ENCODE measurements at places on chromosomes 2 and 18.

DNA sequence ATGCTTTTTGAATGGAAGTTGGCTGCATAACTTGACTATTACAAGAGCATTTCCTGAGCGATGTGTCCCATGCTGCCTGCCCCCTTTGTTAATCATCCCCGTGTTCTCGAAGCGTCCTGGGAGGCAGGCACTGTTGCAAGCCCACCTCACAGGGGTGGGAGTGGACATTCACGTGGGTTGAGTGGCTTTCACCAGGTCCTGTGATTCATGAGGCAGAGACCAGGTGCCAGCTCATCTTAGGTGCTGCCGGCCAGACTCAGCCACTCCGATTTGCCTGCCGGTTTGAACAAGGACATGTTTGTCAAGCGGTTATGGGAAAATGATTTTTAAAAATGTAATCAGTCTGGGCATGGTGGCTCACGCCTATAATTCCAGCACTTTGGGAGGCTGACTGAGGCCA lies 112.5 kb downstream of the ZNF532 start:
- DNase-seq: no peak

- no peak for DNase-seq
These were observed 71.1 kb upstream of the MAP4K3 start for GRCh38 chr2:39508198-39508597.

- DNase-seq: no peak
These were observed 118.1 kb upstream of the GCFC2 start for GRCh38 chr2:75828826-75829225.

- no peak for DNase-seq
These were observed 32.6 kb downstream of the VIT start for GRCh38 chr2:36729067-36729466.

DNA sequence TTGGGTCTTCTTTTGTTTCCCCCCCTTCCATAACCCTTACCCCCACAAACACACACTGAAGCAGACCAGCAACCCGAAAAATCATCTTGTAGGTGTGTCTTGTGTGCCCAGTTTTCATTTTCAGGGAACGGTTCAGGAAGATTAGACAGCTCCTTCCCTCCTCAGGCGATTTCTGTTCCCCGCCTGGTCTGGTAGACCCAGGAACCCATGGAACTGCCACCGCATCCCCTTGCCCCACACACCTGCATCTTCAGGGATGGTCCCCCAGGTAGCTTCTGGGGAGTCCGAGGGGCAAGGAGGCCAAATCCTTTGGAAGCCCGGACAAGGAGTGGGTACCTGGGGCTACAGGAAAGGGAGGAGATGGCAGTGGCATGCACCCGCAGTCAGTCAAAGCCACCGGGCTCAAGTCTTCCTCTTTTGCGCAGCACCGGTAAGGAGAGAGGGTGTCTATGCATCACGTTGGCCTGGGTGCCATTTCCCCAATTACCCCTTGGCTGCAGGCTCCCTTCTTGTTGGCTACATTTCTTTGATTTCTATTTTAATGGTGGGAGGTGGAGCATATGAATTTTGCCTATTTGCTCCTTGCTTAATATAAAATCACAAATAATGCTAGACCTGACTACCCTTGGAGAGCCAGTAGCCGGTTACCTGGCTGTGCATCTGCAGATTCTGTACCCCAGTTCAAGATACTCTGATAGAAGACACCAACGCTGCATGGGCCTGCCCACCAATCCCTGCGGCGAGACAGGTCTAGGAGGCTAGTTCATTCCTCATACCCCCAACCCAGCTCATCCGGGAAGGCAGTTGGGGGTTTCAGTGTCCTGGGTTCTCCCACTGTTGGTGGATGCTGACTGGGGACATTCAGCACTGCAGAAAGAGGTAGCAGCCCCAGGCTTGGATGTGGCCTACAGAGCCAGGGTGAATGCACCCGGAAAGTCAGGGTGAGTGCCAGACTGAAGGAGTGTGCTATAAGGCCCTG lies 30.0 kb upstream of the ATP6V1B1 start:
- no peak for DNase-seq

GRCh38 chr2:67498931-67499330 lies 101.8 kb downstream of the ETAA1 start:
- DNase-seq: no peak

GRCh38 chr18:49166327-49166726 lies 215.6 kb upstream of the SMAD7 start:
- no peak for DNase-seq

- no peak for DNase-seq
These were observed 1.9 kb upstream of the NMUR1 start for GRCh38 chr2:231531883-231532755.

- DNase-seq: no peak
These were observed 118.5 kb downstream of the NRP2 start for GRCh38 chr2:205800773-205801172.

- no peak for DNase-seq
These were observed 47.0 kb downstream of the TSHZ1 start for GRCh38 chr18:75257605-75258004.

DNA sequence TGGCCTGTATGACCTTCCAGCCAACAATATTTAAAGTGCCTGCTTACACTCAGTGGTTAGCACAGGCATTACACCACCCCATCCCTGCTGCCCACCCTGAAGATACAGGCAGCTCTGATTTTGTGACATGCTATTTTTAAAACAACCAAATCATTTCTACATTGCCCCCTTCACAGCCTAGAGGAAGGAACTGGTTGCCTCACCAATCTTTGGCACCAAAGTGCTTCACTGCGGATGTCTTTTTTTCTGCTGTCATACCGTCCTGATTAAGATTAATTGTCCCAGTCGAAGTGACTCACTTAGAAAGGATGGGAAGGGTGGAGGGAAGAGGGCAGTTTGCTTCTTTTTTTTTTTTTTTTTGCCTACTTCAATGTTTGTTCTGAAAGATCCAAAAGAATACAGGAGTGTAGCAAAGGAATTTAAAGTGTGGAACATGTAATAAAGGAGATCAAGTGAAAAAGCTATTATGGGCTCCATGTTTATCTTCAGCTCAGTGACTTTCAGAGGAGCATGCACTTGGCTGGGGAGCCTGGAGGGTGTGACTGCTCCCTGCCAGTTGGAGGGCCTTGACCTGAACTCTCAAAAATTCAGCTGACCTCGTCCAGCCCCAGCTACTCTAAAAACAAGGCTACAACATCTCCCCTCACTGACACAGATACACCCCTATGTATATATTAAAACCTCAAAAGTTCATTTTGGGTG lies 501.1 kb upstream of the TNP1 start:
- no peak for DNase-seq

GRCh38 chr2:174615871-174616436 lies 18.4 kb upstream of the WIPF1 start:
- DNase-seq: no peak

- no peak for DNase-seq
These were observed 20.2 kb upstream of the RAB10 start for GRCh38 chr2:26013668-26014067.

- DNase-seq: no peak
These were observed 134.0 kb downstream of the MREG start for GRCh38 chr2:215879331-215879730.

DNA sequence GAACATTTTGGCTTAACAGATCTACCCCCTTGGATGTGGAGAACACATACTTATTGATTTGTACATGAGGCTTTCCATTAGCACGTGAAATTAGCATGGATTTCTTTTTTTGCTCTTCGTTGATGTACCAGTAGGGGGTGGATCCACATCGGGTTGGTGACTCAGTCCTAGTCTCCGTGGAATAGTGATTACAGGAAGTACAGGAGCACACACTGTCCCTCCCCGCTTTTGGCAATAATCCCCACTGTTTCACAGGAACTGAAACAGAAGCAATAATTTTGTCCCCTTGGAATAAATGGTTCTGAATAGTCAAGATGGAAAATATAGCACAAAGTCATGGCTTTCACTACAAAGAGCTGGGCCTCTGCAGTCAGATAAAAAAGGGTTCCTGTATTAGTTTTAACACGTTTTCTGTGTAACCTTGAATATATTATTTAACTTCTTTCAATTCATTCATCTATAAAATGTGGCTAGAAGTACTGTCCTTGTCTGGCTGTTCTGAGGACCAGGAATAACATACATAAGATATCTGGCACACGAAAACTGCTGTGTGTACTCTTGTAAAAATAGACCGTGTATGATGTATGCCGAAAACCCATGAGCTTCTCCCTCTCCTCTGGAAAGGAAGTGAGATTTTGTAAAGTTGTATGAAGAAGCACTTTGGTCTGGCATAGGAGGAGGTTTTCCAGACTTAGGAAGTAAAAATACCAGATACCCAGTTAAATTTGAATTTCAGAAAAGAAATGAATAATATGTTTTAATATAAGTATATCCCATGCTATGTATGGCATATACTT lies 229.2 kb downstream of the GALR1 start:
- no peak for DNase-seq

GRCh38 chr2:96863575-96864342 lies 5.9 kb upstream of the ANKRD39 start:
- no peak for DNase-seq

- DNase-seq: no peak
These were observed 36.5 kb downstream of the AP1S3 start for GRCh38 chr2:223800908-223801307.

DNA sequence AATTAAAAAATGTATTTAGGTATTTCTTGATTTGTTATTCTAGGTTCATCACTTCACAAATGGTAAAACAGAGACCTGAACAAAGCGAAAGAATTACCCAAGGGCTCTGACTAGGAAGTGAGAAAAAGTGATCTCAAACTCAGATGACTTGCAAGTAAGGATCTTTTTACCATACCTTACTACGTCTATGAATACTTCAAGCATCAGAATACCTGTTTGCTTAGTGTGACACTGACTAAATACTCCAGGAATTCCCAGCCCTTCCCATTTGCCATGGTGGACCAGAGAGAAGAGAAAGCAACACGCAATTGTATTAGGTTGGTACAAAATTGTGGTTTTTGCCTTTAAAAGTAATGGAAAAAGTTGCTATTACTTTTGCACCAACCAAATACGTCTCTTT lies 35.8 kb upstream of the FIGN start:
- DNase-seq: no peak

DNA sequence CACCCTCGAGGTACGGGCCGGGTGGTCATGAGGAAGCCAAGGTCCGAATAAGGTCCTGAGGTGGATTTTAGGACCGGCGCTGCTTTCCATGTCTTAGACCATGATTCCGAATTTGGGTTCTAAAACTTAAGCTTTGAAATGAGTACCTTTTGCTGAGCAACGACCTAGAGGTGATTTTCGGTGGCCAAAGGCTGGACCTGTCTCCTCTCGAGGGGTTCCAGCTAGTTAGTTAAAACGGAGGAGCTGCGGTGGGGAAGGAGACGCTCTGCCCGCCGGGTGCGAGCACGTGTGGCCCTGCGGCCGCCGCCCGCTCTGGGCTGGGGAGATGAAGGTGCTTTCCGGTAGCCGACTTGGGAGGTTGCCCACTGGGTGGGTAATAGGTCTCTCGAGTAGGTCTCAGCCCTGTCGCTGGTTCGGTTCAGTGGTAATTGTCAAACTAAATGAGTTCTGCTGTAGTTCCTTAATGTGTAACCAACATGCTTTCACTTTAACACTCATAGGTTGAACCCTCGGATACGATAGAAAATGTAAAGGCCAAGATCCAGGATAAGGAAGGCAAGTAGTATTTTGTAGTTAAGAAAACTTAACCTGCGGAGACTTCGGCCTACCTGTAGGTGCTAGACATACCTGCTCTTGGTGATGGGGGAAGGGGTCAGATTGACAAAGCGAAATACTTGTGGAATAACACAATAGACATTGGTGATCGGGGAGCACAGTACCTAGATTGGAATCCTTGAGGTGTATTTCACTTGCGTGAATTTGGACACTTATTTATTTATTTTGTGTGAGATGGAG lies 572 bp downstream of the RPS27A start:
- peak; percentile 55 for DNase-seq

DNA sequence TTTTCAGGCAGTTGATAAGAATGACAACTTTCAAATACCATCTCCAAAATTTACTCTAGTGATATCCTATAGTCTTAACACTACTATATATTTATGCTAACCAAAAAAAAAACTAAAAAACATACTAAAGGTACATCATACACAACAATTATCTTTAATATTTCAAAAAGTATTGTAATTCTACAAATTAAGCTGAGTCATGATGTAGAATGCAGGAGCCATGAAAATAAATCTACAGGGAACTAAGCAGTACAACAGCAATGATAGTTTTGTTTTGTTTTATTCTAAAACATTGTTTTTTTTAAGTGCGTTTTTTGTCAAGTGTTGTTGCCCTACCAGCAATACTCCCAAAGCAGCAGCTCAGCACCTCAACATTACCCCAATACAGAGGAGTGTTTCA lies 314.3 kb downstream of the FSIP2 start:
- no peak for DNase-seq

- DNase-seq: peak; percentile 65
These were observed 13.0 kb downstream of the ODC1 start for GRCh38 chr2:10434886-10435819.

- DNase-seq: no peak
These were observed 160.0 kb upstream of the STON1 start for GRCh38 chr2:48369971-48370370.

Data from activated CD4-positive, alpha-beta T cell treated with anti-CD3 and anti-CD28 coated beads, Interleukin-2, amount 50 U/mL, for 1 hour (primary cell).